ENCODE measurements at places on chromosomes 5 and 9. TPM values are rescaled to one million over a fixed set of nuclear protein-coding genes. Genes with fewer than 3 reads are reported as not detected.

Gene AMBP
- total RNA-seq: 1.1 TPM

Gene TPM2
- total RNA-seq: 40.7 TPM

Gene TAF7
- total RNA-seq: 130 TPM

Gene MCIDAS
- total RNA-seq: 3.6 TPM

Gene SHISAL2B
- total RNA-seq: not detected

Gene HCN1
- not detected for total RNA-seq

Gene PLAC8L1
- total RNA-seq: not detected

Gene TRIM7
- total RNA-seq: 46.8 TPM

Measured in NCI-H460 (cell line).